ENCODE measurements at places on chromosomes 3 and 15.

- no peak for DNase-seq
Measured at GRCh38 chr15:89671687-89672086, 7.5 kb downstream of the PLIN1 start.

- no peak for DNase-seq
Measured at GRCh38 chr3:170488802-170489201, 70.1 kb downstream of the CLDN11 start.

- DNase-seq, result no peak
Measured at GRCh38 chr3:71241246-71241901, 342.2 kb downstream of the FOXP1 start.

GRCh38 chr3:117217760-117218316 lies 508.3 kb downstream of the TUSC7 start:
- DNase-seq, result no peak

All from lower leg skin (tissue), 4 donors.